ENCODE measurements at places on chromosomes 3 and 15.

DNA sequence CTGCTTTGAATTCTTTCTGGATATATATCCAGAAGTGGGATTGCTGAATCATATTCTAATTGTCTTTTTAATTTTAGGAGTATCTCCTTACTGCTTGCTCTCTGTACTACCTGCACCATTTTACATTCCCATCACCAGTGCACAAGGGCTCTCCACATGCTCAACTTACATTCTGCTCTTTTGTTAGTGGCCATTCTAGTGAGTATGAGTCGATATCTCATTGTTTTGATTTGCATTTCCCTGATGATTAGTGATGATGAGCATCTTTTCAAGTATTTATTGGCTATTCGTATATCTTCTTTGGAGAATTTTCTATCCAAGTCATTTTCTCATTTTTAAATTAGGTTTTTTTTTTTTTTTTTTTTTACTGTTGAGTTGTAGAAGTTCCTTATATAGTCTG lies 29.5 kb downstream of the PFN2 start:
- DNase-seq, result no peak

- DNase-seq, result no peak
Observed at GRCh38 chr15:89991312-89991711, 9.8 kb upstream of the ZNF710 start.

GRCh38 chr15:78396976-78397375 lies 41.0 kb upstream of the IREB2 start:
- no peak for DNase-seq

DNA sequence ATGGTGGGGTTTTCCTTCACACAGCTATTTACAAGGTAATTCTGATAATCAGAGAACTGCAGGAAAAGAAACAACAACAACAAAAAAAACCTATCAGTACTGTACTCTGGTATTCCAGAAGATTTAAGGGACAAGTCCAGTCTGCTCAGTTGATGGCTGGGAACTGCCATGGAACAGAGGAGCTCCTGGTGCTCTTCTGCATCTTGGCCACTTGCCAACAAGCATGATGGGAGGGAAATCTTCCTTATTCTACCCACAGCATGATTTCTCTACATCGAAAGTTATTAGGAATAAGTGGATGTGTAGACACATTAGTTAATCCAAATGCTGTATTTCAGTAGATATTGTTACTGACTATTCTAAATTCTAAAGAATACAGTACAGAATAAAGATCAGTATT lies 51.7 kb downstream of the RASGRP1 start:
- no peak for DNase-seq

DNA sequence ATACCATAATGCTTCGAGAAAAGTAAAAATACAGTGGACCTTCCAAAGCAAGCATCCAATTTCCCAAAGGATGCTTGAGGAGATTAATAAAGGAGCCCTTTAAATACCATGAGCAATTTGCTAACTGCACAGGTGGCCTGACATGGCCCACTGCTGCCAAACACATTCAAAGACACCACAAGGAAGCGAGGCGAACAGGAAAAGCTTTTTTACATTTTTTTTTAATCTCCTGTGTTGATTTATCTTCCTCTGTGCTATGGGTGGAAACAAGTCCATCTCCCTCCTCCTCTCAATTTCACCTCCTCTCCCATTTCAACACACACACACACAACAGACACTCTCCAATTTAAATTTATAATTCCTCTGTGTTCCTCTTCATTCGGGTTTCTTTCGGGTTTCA lies 243.4 kb downstream of the IGSF11 start:
- no peak for DNase-seq

Measured in activated CD4-positive, CD25-positive, alpha-beta regulatory T cell treated with anti-CD3 and anti-CD28 coated beads, Interleukin-2, amount 50 U/mL, for 72 hours (primary cell).